ENCODE measurements at places on chromosomes 7 and 10.

GRCh38 chr10:48590945-48591344 is 13.9 kb downstream of the ARHGAP22 start:
- DNase-seq, result no peak

DNA sequence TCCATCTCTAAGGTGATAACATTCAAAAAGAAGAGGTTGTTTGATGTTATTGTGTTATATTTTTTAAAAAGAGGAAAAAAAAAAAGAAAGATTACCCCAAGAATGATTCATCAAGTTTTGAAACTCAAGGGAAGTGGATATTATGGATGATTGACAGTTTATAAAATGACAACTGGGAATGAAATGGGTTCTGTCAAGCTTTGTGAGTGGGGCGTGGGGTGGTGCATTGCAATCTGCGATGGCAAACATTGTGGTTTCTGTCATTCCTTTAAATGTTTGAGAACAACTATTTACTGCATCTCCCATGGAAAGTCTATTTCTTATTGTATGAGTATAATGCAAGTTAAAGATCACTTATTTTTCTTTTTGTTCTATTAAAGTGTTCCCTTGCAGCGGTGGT is 297.0 kb downstream of the CCDC3 start:
- no peak for DNase-seq

DNA sequence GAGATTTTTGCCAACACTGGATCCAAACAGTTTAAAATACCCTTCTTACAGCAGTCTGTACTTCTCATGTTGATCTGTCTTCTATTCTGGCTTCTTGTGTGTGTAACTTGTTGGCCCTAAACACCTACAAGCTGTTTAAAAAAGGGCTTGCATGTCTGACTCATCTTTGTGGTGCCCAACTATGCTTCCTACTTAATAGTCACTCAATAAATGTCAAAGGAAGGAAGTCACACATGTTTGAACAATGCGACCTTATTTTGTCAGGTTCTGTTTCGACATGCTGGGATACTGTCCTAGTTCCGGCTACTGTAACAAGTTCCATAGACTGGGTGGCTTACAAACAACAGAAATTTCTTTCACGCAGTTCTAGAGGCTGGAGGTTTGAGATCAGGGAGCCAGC is 9.4 kb upstream of the GRK5 start:
- no peak for DNase-seq

GRCh38 chr10:98516352-98516751 is 69.6 kb upstream of the HPS1 start:
- no peak for DNase-seq

DNA sequence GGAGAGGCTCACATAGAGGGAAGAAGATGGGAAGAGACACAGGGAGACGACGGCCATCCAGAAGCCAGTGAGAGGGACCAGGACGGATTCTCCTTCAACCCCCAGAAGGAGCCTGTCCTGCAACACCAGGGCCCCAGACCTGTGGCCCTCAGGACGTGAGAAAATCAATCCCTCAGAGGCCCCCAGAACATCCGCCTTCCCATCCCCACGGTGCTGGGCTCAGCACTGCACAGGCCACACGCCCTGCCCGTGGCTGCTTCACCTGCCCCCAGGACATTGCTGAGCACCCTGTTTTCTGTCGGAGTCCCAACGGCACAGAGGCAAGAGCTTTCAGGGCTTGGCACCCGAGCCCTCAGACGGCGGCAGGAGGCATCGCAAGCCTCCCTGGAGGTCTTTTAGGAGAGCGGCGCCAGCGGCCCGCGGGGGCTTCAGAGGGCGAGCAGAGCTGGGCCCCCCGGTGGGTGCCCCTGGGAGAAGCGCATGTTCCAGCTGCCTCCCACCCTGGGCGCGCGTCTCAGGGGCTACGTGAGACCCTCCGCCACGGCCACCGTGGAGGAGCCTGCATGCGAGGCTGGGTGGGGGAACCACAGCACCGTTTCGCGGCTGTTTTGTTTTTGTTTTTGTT is 42.8 kb downstream of the PDGFA start:
- no peak for DNase-seq

DNA sequence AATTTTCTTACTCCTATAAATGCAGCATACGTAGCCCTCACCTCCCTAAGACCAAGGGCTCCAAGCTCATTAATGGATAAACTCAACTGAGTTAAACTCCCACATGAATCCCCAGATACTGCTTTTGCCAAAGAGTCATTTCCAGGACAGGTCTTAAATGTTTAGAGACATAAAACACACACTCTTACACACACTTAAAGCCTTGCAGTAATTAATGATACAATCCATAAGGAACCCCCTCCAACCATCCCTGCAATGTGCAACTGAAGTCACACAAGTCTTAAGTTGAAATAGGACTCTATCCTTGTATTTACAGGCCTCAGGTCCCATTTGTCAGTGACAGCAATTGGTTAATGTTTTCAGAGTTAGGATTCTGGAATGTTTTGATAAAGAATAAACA is 194.1 kb downstream of the FANK1 start:
- no peak for DNase-seq

GRCh38 chr10:85848756-85849155 is 517.8 kb downstream of the GRID1 start:
- no peak for DNase-seq

DNA sequence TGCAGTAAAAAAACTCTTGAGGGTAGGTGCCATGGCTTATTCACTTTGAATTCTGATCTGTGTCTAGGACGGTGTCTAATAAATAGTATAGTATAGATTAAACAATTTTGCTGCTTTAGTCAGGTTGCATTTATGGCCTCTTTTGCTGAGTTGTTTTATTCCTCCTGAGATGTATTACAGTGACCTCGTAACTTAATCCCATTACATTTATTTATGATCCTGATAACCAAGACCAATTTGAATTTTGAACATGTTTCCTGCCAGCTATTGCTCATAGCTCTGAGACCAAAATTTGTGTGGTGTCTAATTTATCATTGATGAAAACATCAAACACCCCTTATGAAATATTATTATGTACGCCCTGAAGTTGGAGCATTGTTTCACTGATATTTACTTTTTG is 381.9 kb upstream of the SEMA3C start:
- DNase-seq, result no peak

Measured in cerebellum (tissue), 4 donors.